SJCRH30 (cell line): ENCODE measurements at places on chromosomes 7 and 10. TPM values are rescaled to one million over a fixed set of nuclear protein-coding genes. Genes with fewer than 3 reads are reported as not detected.

GRCh38 chr7:19202599-19202998, 57.4 kb upstream of the FERD3L start:
- no peaks in the 10 kb centered on the region for H3K36me3 ChIP-seq
- no peaks in the 10 kb centered on the region for H3K27me3 ChIP-seq
- DNase-seq, result no peak
- H3K4me1 ChIP-seq, result no peaks in the 10 kb centered on the region

DNA sequence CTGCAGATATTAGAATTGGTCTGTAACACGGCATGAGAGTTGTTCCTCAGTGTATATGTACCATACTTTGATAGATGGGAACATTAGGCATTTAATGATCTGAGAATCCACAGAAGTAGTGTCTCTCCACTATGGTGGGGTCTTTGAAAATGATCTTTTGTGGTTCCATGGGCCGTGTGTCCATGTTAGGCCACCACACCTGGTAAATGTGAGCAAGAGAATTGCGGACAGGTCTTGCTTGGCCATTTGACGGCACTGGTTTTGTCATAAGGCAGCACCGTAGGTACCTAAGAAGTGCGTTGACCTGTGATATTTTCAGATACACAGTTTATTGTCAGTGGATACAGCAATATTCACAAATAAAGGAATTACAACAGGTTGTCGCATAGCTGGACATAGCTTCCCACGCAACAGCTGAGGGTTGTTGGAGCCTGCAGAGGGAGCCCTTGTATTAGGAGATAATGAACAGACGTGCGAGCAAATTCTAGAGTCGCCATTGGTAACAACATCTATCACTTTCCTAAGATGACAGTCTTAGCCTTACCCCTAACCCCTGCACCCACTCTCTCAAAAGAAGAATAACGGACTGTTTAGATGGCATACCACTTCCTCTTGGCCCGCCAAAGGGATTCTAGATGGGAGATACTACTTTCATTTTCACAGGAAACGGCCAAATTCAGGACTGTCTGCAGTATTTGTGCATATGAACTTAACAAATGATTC, 111.4 kb downstream of the COL28A1 start:
- H3K27me3 ChIP-seq, result no peaks in the 10 kb centered on the region
- peak overlapping the region; percentile 41 for H3K4me3 ChIP-seq
- H3K4me1 ChIP-seq, result no peaks in the 10 kb centered on the region; the same call in 1 of the 2 replicates
- peak; percentile 79 for DNase-seq
- H3K36me3 ChIP-seq, result no peaks in the 10 kb centered on the region

The LIPF gene
- total RNA-seq, result not detected in 2 replicates

DNA sequence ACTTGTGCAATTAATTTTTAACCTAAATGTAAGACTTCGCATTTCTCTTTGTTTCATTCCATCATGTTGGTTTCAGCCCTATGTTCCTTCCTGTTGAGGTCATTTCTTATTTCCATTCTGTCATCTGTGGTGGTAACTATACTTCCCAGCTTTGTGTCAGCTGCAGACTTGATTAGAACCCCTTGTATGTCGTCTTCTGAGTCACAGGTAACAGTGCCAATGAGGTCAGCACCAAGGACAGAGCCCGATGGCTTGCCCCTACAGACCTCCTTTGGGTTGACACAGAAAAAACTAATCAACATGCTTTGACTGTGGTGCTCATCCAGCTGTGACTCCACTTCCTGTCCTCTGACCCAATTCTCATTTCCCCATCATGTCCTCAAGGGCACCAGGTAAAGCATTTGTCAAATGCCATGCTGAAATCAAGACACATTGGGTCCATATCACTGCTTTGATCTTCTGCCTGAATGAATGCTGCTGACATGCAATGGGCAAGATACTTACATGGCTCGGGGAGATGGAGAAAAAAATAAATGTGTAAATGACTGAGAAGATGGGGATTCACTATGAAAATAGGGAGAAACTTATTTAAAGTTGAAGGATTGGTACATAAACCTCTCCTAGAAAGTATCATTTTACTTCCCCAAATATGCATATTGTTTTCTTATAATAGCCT, 25.6 kb upstream of the CRTAC1 start:
- H3K4me1 ChIP-seq, result no peaks in the 10 kb centered on the region
- H3K27ac ChIP-seq, result no peak overlapping the region
- DNase-seq, result peak; percentile 76
- H3K36me3 ChIP-seq, result no peaks in the 10 kb centered on the region
- H3K4me3 ChIP-seq, result no peak overlapping the region

DNA sequence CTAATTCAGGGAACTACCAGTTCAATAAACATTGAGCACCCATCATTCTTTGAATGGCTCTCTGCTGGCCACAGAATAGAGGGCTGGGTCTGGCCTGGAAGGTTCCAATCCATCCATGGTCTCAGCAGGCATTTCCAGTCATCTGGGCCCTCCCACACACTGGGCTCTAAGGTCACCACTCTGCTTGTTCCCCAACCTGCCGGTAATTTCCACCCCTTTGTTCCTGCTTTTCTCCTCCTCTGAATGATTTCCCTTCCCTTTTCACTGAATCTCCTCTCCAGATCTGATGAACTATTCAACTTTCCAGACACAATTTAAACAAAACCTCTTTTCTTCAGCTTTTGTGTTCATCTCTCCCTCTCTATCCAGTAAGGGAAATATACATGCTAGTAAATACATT, 2.6 kb downstream of the BZW2 start:
- no peaks in the 10 kb centered on the region for H3K27me3 ChIP-seq
- no peak overlapping the region for H3K27ac ChIP-seq
- peaks cover 2% of the 10 kb centered on the region; the same call in 1 of the 2 replicates for H3K36me3 ChIP-seq
- DNase-seq, result no peak
- no peak overlapping the region for H3K4me3 ChIP-seq

- 0 out of 2 replicates have a peak, but pooled peaks cover 3% of the 10 kb centered on the region for H3K4me1 ChIP-seq
- H3K36me3 ChIP-seq, result no peaks in the 10 kb centered on the region
- DNase-seq, result no peak
- H3K4me3 ChIP-seq, result no peak overlapping the region
- no peaks in the 10 kb centered on the region for H3K27me3 ChIP-seq
- H3K27ac ChIP-seq, result no peak overlapping the region
These were observed 3.9 kb upstream of the MIOS start for GRCh38 chr7:7562736-7563135.

DNA sequence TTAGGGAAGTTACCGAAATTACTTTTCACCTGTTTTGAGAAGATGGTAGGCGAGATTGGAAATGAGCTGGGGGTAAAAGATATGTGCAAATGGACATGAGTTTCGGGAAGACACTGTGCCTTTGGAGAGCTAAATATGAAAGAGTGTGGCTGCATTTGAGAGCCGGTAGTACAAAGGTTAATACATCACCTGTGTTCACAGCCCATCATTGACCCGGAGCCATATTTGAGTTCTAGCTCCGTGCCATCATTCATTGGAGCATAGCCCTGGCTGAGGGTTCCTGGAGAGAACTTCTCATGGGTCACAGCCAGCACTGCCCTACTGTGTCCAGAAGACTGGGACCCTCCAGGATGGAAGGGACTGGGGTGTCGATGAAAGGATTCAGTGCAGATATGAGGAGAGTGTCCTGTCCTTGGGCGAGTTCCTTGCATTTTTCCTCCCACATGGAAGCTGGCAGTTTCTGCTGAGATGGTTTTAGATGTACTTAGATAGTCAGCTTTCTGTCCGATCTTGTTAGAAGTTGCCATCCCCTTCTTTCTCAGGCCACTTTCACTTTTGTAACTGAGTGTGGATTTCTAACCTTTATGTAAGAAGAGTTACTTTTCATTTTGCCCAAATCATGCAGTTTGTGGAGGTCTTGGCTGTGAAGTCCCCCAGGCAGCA, 138.8 kb downstream of the JCAD start:
- H3K4me1 ChIP-seq, result no peaks in the 10 kb centered on the region
- no peaks in the 10 kb centered on the region for H3K36me3 ChIP-seq
- H3K4me3 ChIP-seq, result no peak overlapping the region
- no peak overlapping the region for H3K27ac ChIP-seq

DNA sequence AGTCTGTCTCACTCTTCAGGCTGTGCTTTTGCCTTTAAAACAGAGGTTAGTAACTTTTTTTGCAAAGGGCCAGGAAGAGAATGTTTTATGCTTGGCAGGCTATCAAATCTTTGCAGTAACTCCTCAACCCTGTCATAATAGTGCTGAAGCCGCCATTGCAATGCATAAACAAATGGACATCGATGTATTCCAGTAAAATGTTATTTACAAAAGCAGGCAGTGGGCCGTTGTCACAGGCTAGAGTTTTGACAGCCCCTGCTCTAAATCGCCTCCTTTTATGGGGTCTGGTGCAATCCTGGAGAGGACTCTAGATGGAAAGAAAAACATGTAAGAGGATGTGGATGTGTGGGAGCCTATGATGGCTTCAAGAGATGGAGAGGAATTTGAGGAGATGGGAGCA, 568.3 kb downstream of the TYW1 start:
- DNase-seq, result no peak
- H3K4me3 ChIP-seq, result no peak overlapping the region
- H3K36me3 ChIP-seq, result no peaks in the 10 kb centered on the region
- peaks cover 4% of the 10 kb centered on the region; the same call in 1 of the 2 replicates for H3K27me3 ChIP-seq
- H3K4me1 ChIP-seq, result no peaks in the 10 kb centered on the region

The TBX20 gene
- total RNA-seq, result 2.0 and 2.6 TPM in 2 replicates

DNA sequence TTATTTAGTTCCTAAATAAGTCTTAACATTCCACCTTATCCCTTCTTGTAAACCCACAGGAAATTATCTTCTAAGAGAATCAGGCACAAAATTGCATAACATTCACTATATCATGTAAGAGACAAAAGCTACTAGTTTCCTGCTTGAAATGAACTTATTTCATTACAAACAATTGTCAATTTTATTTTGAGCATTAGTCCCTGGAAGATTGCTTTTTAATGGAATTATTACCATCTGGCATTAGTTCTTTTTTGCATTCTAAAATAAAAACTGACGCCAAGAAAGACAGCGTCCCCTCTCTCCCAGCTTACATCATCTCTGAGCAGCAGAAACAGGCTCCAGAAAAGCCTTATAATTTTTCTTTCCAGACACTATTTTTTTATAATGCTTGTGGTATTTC, 121.8 kb downstream of the NOC3L start:
- H3K27ac ChIP-seq, result no peak overlapping the region
- no peaks in the 10 kb centered on the region for H3K36me3 ChIP-seq
- H3K4me1 ChIP-seq, result no peaks in the 10 kb centered on the region
- H3K27me3 ChIP-seq, result no peaks in the 10 kb centered on the region

- no peaks in the 10 kb centered on the region for H3K36me3 ChIP-seq
- no peak overlapping the region for H3K4me3 ChIP-seq
- H3K27me3 ChIP-seq, result no peaks in the 10 kb centered on the region
- H3K27ac ChIP-seq, result no peak overlapping the region
- no peaks in the 10 kb centered on the region for H3K4me1 ChIP-seq
- DNase-seq, result no peak
These were observed 60.7 kb downstream of the ZNF92 start for GRCh38 chr7:65434307-65434706.

- DNase-seq, result no peak
- no peaks in the 10 kb centered on the region for H3K36me3 ChIP-seq
- no peak overlapping the region for H3K27ac ChIP-seq
- no peaks in the 10 kb centered on the region for H3K27me3 ChIP-seq
- H3K4me1 ChIP-seq, result no peaks in the 10 kb centered on the region
These were observed 252.6 kb upstream of the ZNF32 start for GRCh38 chr10:43901302-43901701.

DNA sequence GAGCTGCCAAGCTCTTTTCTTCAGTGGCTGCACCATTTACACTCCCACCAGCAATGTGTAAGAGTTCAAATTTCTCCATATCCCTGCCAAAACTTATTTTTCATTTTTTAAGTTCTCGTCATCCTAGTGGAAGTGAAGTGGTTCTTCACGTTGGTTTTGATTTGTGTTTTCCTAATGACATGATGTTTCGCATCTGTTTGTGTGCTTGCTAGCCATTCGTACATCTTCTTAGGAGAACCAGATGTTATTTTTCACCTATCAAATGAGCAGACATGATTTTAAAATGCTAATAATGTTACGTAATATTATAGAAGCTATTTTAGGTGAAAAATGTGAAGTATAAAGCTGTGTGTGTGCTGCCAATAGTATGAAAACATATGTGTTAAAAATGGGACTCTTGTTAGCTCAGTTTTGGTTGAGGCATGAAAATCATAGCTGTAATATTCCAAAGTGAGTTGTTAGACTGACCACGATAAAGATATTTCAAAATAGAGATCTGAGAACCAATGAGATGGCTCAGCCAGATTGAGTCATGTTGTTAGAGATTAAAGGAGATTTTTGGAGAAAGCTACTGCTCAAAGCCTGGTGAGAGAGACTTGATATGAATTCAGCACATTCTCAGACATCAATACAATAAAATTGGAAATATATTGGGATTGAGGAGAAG, 25.9 kb upstream of the GALNT11 start:
- H3K36me3 ChIP-seq, result no peaks in the 10 kb centered on the region
- H3K4me3 ChIP-seq, result no peak overlapping the region
- H3K4me1 ChIP-seq, result 0 out of 2 replicates have a peak, but pooled peaks cover 2% of the 10 kb centered on the region
- no peak overlapping the region for H3K27ac ChIP-seq

The IQUB gene
- 0.05 and 0.16 TPM in 2 replicates for total RNA-seq

GRCh38 chr10:118956802-118957442, 72.6 kb upstream of the NANOS1 start:
- DNase-seq, result no peak
- H3K36me3 ChIP-seq, result no peaks in the 10 kb centered on the region
- no peaks in the 10 kb centered on the region for H3K27me3 ChIP-seq
- no peak overlapping the region for H3K27ac ChIP-seq

GRCh38 chr7:134246347-134246746, 70.4 kb downstream of the SLC35B4 start:
- no peak overlapping the region for H3K4me3 ChIP-seq
- no peak overlapping the region for H3K27ac ChIP-seq
- no peak for DNase-seq
- no peaks in the 10 kb centered on the region for H3K4me1 ChIP-seq

GRCh38 chr10:11677480-11677879, 64.7 kb upstream of the ECHDC3 start:
- H3K4me1 ChIP-seq, result no peaks in the 10 kb centered on the region
- DNase-seq, result no peak
- H3K27ac ChIP-seq, result no peak overlapping the region
- H3K4me3 ChIP-seq, result no peak overlapping the region
- no peaks in the 10 kb centered on the region for H3K36me3 ChIP-seq

GRCh38 chr7:74483402-74484336, 30.0 kb downstream of the GTF2IRD1 start:
- peaks cover 6% of the 10 kb centered on the region; the same call in 1 of the 2 replicates for H3K36me3 ChIP-seq
- peaks cover 60% of the 10 kb centered on the region for H3K4me1 ChIP-seq
- DNase-seq, result no peak
- no peak overlapping the region for H3K4me3 ChIP-seq

- no peaks in the 10 kb centered on the region for H3K36me3 ChIP-seq
These were observed 376.0 kb downstream of the GALNT17 start for GRCh38 chr7:71507680-71508602.

The ZNF467 gene
- total RNA-seq, result not detected in 2 replicates

DNA sequence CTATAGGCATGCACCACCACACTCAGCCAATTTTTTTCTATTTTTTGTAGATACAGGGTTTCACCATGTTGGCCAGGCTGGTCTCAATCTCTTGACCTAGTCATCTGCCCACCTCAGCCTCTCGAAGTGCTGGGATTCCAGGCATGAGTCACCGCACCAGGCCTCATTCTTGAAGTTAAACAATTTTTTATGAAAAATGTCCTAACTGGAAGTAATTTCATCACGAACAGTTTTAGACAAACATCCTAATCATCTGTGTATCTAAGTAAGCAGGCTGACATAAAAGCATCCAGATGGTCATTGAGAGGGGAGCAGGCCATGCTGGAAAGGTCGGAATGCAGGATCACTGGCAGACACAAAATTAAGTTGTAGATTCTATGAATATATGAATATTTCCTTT, 269.1 kb downstream of the ZMYND11 start:
- no peaks in the 10 kb centered on the region for H3K4me1 ChIP-seq
- no peak for DNase-seq
- H3K4me3 ChIP-seq, result no peak overlapping the region
- no peak overlapping the region for H3K27ac ChIP-seq
